NCI-H2029 (cell line): ENCODE measurements at places on chromosomes 3 and 15.

- DNase-seq, result no peak
Observed at GRCh38 chr15:72057548-72058091, 60.3 kb downstream of the MYO9A start.

DNA sequence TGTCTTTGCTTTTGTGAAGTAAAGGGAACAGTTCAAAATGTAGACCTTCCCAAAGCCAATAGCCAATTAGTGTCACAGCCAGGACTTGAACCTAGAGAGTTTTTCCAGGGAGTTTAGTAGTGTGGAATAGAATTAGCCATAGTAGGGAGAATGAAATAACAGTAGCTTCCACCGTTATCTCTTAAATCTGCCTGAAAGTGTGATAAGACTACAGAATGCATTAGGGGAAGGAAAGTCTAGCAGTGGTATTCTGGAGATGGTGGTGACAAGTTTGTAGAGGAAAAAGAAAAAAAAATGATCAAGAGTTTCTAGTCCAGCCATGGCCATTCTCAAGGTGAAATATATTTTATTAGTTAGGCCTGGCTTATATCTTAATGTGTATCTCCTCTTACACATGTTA is 13.8 kb downstream of the ATP11B start:
- no peak for DNase-seq

- DNase-seq, result no peak
Observed at GRCh38 chr3:73029321-73029796, 32.1 kb upstream of the EBLN2 start.

DNA sequence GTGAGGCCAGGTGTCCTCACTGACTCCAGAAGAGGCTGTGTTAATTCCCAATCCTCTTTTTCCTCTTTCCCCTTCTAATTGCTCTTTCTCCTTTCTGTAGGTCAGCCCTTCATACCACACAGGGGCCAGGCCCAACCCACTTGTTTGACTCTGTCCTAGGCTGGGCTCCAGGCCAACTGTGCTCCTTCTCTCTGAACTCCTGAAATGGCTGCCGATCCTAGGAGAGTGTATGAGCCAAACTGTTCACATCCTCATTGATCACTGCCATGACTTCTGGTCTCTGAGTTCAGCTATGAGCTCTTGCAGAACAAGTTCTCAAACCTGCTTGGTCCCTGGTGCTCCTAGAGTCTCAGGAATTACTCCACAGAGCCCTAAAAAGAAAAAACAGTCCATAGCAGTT is 145.1 kb downstream of the VGLL4 start:
- peak; percentile 78 for DNase-seq

GRCh38 chr15:54566654-54567053 is 588.4 kb downstream of the UNC13C start:
- no peak for DNase-seq

DNA sequence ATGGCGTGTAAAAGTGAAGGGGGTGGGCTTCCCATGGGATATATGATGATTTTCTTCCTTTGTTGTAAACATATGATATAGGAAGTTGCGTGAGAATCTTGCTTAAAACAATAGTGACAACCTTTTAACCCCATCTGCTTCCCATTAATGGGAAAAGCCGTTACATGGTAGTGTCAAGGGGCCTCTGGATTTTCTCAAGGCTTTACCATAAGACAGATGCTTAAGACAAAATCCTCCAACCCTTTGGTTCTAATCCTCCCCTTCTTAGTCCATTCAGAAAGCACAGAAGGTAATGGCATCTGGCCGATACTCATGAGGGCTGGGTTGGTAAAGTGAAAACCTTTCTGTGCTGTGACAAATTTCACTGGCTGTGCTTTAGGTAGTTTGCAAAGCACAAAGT is 25.0 kb downstream of the DPH3 start:
- DNase-seq, result no peak

- no peak for DNase-seq
Observed at GRCh38 chr15:41978534-41978933, 6.2 kb upstream of the EHD4 start.

- no peak for DNase-seq
Observed at GRCh38 chr15:75061272-75061671, 37.9 kb downstream of the PPCDC start.

- no peak for DNase-seq
Observed at GRCh38 chr3:186691676-186692075, 25.5 kb upstream of the KNG1 start.

DNA sequence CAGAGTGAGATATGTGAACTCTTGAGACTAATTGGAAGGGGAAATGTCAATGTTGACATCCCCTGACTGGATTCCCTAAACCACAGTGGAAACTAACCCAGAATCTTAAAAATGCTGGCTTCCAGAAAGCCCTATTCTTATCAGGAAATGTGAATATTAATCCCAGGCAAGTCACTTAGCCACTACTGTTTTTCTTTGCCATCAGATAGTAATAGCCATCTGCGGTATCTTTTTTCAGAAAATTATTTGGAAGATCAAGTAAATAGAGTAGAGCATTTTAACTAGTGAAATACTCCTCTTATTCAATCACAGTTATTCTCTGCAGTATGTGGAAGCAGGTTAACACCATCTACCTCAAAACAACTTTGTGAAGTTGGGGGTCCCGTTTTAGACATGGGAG is 318.9 kb downstream of the RORA start:
- DNase-seq, result no peak

DNA sequence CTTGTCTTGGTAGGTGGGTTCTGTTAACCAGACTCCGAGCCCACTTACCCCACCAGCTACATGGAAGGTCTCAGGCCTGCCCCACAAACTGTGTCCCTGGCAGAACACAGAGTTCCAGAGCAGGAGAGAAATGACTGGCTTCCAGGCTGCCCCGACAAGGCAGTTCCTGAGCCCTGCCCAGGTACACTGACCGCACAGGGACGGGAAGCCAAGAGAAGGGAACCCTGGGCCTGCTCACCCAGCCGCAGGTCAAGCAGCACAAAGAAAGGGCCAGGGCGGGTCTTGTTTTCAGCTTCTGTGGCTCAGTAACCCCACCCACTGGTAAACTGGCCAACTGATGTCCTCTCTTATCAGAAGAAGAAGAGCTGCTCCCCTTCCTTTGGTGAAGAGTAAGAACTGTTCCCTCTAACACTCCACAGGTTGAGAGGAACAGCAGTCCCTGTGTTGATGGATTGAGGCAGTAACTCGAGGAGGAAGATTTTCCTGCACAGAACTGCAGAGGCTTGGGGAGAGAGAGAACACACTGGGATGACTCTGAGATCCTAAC is 68.4 kb downstream of the CRTC3 start:
- no peak for DNase-seq

GRCh38 chr3:23712656-23713559 is 92.8 kb upstream of the UBE2E1 start:
- peak; percentile 39 for DNase-seq

DNA sequence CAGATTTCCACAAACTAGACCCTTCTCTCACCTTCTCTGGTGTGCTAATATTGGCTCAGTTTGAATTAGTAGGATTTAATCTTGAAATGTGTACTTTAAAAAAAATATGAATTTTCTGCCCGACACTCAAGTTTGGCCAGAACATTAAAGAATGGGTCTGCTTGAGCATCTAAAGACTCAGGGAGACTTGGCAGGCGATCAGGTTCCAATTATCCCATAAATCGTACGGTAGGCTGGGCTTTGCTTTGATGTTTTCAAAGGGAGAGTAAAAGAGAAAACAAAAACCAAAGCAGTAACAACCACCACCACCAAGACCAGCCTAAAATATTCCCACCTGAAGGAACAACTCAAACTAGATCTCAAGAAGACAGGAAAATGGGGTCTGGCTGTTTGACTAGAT is 230.8 kb downstream of the EBLN2 start:
- DNase-seq, result no peak

- no peak for DNase-seq
Observed at GRCh38 chr3:54917862-54918261, 10.0 kb downstream of the LRTM1 start.

GRCh38 chr3:12336099-12336498 is 47.2 kb downstream of the PPARG start:
- DNase-seq, result no peak

DNA sequence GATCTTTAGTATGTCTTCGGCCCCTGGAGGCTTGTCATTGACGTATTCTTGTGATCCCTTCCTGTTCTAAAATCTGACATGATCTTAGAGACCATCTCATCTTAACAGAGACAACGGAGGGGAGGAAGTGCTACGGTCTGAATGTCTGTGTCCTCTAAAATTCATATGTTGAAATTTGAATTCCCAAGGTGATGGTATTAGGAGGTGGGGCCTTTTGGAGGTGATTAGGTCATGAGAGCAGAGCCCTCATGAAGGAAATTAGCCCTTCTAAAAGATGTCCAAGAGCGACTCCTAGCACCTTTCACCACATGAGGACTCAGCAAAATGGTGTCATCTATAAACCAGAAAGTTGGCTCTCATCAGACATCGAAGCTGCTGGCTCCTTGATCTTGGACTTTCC is 233.2 kb upstream of the CMC1 start:
- DNase-seq, result no peak

GRCh38 chr3:61409638-61410037 is 151.7 kb upstream of the PTPRG start:
- no peak for DNase-seq

DNA sequence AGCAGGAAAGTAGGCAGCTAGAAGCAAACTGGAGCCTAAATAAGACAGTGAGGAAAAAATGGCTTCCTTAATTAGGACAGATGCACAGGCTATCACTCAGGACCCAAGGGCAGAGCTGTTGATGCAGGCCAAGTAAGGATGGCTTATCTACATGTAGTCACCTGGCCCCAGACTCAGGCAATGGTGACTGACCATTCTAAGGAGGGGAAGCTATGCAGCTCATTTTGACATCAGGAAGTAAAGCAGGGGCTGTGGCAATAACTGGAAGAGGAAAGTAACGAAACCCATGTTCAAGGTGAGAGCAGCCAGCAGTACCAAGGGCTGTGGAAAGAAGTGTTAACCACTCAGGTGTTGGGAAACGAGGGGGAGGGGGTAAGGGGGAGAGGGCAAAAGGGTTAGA is 16.2 kb downstream of the ACAD11 start:
- no peak for DNase-seq

GRCh38 chr3:126607214-126607908 is 47.6 kb downstream of the TXNRD3 start:
- no peak for DNase-seq

DNA sequence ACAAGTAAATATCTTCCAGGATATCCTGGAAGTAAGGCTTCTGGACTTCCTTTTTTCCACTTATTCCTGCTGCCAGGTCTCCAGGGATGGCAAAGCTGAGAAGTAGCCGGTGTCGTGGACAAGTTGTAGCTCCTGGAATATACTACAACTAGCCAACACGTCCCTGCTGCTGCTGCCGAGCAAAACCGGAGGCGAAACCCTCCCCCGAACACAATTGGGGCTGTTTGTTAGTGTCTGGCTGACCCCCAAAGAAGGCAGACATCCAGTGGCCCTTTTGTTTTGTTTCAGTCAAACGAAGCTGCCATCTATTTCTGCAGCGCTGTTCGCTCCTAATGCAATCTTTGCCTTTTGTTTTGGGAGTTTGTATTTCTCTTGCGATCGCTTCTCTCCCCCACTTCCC is 45.3 kb upstream of the EIF5A2 start:
- DNase-seq, result no peak

- DNase-seq, result no peak
Observed at GRCh38 chr15:88083811-88084760, 172.5 kb downstream of the NTRK3 start.

GRCh38 chr15:69595009-69595791 is 142.6 kb downstream of the RPLP1 start:
- DNase-seq, result no peak

DNA sequence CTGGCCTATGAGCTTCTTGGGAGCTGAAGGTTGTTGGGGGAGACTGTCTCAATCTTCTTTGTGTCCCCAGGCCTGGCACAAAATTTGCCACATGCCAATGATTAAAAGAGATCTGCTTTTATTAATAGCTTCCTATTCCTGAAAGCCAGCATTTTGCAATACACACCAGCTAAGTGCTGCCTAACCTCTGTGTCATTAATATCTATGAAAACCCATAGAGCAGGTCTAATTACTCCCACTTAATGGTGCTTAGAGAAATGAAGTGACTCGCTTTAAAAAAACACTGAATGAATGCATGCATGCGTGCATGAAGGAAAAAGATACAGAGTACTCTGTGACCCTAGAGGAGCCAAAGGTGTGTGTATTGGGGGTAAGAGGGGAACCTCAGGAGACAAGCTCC is 55.0 kb downstream of the SLC6A1 start:
- no peak for DNase-seq

- DNase-seq, result no peak
Observed at GRCh38 chr3:39106851-39107387, 508 bp downstream of the GORASP1 start.

GRCh38 chr15:39704689-39705088 is 78.0 kb downstream of the FSIP1 start:
- no peak for DNase-seq

- peak; percentile 20 for DNase-seq
Observed at GRCh38 chr3:50503504-50504342, at the start of gene CACNA2D2. TSS of gene CACNA2D2 (minus strand) at chr3:50503634. CDS start at chr3:50503423, 211 bp downstream.

DNA sequence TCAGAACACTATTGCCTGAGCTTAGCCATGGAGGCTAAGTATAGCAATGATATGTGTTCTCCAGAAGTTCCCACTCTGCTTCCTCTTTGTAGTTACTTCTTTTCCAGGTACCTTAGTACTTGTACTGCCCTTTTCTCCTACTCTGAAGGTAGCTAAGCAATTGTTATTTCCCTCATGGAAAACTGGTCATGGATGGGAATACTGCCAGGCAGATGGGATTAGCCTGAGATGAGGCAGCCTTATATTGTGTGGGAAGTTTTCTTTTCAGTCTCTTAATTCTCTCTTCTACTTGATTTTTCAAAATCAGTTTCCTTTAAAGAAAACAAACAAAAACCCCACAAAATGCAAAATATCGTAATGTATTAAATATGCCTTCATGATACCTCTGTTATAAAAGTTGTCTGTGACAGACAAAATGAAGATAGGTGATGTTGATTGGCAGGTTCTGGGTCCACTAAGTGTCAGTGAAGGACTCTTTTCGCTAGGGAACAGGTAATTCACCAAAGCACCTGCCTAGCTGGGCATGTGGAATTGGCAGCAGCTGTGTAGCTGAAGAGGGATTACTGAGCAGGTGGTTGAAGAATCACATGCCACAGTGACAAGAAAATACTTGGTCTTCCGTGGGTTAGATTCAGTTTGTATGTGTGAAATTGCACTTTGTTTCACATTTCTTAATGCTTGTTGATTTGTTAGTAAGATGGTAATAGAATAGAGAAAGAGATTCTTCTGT is 4.1 kb downstream of the ZNF609 start:
- DNase-seq, result peak; percentile 83

GRCh38 chr3:121836064-121836463 is 1.1 kb downstream of the EAF2 start:
- DNase-seq, result no peak

- DNase-seq, result no peak
Observed at GRCh38 chr3:5192571-5193365, 5.3 kb downstream of the EDEM1 start.

DNA sequence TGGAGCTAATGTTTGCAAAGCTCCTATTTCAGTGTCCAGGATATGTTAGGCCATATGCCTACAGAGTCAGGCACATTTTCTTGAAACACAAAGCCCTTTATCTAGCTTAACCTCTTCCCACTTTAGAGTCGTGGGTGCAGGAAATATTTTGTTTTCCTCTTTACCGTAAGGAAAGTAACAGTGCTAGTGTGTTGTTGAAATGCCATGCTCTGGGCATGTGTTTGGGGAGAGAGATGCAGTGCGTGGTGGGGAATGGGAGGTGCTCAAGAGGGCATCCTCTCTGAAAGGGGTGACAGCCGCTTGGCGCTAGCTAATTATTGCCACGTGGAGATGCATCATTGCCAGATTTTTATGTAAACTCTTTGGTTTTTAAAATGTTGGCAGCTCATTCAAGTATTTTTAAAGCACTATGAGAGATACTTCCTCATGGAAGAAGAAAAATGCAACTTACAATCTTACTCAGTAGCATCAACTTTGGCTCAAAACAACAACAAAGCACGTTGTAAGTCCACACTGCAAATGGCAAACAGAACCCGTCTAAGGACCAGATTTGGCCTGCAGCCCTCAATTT is 152.6 kb downstream of the LPP start:
- no peak for DNase-seq
